ENCODE measurements at places on chromosomes 4 and X.

DNA sequence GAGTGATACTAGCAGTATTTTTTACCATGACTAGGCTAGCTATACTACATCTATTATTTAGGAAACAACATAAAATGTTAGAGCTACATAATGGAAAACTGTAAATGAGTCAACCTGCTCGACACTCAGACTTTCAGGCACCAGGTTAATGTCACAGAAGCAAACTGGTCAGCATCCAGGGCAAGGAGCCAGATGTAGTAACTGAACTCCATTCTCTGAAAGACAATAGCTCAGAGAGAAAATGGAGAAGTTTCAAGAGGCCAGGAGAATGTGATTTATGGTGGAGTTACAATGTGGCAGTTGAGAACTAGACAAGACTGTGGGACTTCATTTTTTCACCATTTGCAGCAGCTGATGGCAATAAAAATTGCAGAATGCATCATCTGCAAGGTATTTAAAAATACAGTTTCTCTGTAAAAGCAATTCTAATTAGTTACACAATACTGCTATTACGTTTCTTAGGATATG lies 342.7 kb upstream of the PABPC4L start:
- DNase-seq = peak; percentile 59

- no peak for DNase-seq
These were observed 10.6 kb downstream of the FAM9B start for GRCh38 chrX:9023293-9023692.

- no peak for DNase-seq
These were observed 744.6 kb upstream of the IGFBP7 start for GRCh38 chr4:57854748-57855147.

GRCh38 chr4:95959182-95959581 lies 119.3 kb downstream of the PDHA2 start:
- no peak for DNase-seq

GRCh38 chr4:134078230-134078914 lies 123.2 kb downstream of the PABPC4L start:
- no peak for DNase-seq

GRCh38 chr4:26410385-26411293 lies 79.6 kb downstream of the CCKAR start:
- DNase-seq = peak; percentile 75

DNA sequence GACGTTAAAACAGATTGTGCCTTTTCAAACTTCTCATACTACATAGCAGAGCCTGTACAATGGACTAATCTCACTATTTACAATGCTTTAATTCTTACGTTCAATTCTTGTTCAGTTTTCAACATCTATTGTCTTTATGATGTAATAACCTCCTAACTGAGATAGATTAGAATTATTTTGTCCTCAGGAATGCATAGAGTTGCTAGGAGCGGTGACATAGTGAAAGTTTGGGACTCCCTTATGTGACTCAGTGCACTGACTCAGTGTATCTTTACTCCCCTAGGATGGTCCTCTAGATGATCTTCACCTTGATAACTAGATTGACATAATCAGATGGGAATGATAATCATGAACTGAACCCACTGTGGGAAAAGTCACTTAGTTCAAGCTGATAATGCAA lies 151.5 kb downstream of the VEGFC start:
- DNase-seq = no peak

GRCh38 chr4:11548597-11549082 lies 119.9 kb upstream of the HS3ST1 start:
- no peak for DNase-seq

- DNase-seq = no peak
These were observed 4.4 kb upstream of the C4orf36 start for GRCh38 chr4:86896596-86896995.

DNA sequence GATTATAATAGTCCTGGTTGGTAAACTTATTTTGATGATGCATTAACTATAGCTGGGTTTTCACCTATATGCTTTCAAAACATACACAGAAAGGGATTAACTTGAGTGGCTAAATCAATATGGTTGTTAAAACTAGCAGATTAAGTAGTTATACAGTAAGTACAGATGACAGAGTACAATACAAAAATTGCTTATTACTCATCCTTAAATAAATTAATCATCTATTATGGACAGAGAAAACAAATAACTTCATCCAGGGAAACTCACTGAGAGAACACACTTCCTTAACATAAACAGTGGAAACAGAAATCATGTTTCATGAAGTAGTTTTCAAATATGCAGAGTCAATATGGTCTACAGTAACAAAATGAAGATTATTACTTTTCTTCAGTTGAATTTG lies 133.4 kb downstream of the AREG start:
- no peak for DNase-seq

DNA sequence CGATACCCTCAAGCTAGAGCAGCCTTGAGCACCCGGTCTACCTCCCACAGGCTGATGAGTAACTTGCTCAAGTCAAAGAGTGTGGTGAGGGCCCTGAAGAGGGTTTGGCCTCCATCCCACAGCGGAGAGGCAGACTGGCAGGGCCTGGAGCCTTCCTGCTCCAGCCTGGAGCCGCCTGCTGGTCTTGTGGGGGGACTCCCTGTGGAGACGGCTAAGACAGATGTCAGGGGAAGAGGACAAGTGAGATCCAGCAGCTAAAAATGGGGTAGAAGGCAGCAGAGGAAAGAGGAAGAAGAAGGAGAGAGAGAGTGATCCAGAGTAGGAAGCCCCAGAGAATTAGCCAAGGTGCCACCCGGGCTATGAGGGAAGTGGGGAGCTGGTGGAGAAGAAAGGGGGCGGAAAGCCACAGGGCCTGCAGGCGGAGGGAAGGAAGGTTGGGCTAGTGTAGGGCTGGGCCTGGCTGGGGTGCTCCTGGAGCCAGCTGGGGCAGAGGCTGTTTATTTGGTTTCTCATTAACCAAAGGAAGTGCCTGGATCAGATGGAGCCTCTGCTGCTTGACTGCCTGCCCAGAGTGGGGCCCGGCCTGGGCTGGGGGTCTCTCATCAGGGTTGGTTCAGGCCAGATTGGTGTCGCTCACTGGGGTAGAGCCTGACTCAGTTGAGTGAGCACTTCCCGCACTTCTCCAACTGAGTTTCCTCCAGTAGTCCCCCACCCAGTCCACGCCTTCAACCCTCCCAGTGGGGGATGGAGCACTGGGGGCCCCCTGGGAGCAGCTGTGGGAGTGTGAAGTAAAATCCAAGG lies 14.2 kb downstream of the EFNB1 start:
- DNase-seq = no peak

- DNase-seq = no peak
These were observed 396.6 kb downstream of the ADGRL3 start for GRCh38 chr4:61596606-61597340.
